ENCODE measurements at places on chromosomes 7 and 10.

DNA sequence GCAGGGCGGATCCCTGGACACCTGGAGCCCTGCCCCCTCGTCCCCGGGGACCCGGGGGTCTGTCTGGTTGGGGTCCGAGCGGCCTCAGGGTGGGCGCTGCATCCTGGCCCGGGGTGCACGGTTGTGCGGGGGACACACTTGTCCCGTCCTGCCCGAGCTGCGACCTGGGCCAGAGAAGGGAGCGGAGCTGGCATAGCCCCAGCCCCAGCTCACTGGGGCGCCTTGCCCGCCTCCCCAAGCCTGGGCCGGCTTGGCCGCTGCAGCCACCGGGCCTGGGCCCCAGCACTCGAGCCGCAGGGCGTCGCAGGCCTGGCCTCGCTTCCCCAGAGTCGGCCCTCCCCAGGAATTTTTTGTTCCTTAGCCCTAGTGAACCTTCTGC lies 54.5 kb downstream of the GLRX3 start:
- DNase-seq = no peak

- no peak for DNase-seq
These were observed 80.0 kb downstream of the PAX2 start for GRCh38 chr10:100825325-100825875.

- DNase-seq = no peak
These were observed 54.4 kb downstream of the ADCYAP1R1 start for GRCh38 chr7:31106303-31107105.

GRCh38 chr10:51198170-51198569 lies 123.9 kb downstream of the PRKG1 start:
- no peak for DNase-seq

- no peak for DNase-seq
These were observed 46.1 kb upstream of the CACUL1 start for GRCh38 chr10:118800920-118801319.
